Activated CD4-positive, CD25-positive, alpha-beta regulatory T cell (primary cell): ENCODE measurements at places on chromosomes 11 and 22.

DNA sequence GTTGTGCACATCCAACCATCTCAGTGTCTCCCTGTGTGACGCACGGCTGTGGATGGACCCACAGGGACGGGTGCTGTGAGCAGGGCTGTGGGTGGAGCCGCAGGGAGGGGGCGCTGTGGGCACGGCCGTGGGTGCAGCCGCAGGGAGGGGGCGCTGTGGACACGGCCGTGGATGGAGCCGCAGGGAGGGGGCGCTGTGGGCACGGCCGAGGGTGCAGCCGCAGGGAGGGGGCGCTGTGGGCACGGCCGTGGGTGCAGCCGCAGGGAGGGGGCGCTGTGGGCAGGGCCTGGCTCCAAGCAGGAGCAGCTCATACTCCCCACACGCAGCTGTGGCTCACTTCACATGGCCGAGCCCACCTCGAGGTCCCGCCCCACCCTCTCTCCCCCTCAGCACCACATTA lies 6.0 kb upstream of the MAPK11 start:
- DNase-seq, result peak; percentile 31

GRCh38 chr22:31230155-31230870 lies 18.2 kb downstream of the LIMK2 start:
- DNase-seq, result no peak

- no peak for DNase-seq
These were observed 26.0 kb downstream of the NEAT1 start for GRCh38 chr11:65448418-65449105.

GRCh38 chr11:33706546-33706945 lies 5.9 kb upstream of the C11orf91 start:
- no peak for DNase-seq

GRCh38 chr11:120121914-120122473 lies 15.9 kb downstream of the TRIM29 start:
- DNase-seq, result no peak

DNA sequence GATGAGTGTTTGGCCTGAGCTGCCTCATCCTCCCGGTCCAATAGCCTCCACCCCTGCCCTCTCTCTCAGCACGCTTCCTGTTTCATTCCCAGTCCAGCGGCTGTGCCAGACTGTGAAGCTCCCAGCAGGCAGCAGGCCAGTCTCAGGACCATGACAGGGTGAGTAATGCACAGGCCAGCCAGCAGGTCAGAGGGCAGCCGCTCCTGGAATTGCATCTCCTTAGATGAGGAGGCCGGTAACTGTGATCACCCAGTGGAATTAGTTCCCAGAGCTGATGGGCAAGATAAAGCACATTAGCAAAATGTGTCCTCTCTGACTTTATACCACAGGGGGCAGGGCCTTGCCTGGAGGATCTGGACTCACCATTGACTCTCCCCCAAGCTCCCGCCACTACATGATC lies 251.2 kb downstream of the ETS1 start:
- no peak for DNase-seq

GRCh38 chr11:113324250-113324649 lies 9.9 kb downstream of the TTC12 start:
- DNase-seq, result no peak

- DNase-seq, result no peak
These were observed 78.9 kb downstream of the FBLN1 start for GRCh38 chr22:45581549-45582080.

- no peak for DNase-seq
These were observed 23.9 kb upstream of the PDGFB start for GRCh38 chr22:39268645-39269044.

GRCh38 chr11:60863550-60864521 lies 3.5 kb upstream of the ZP1 start:
- DNase-seq, result no peak

DNA sequence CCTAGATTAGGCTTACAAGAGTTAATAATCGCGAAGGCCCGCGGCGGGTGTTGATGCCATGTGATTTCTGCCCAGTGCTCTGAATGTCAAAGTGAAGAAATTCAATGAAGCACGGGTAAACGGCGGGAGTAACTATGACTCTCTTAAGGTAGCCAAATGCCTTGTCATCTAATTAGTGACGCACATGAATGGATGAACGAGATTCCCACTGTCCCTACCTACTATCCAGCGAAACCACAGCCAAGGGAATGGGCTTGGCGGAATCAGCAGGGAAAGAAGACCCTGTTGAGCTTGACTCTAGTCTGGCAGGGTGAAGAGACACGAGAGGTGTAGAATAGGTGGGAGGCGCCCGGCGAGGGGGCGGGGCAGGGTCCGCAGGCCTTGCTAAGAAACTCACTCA lies 65.5 kb downstream of the AAMDC start:
- DNase-seq, result no peak

DNA sequence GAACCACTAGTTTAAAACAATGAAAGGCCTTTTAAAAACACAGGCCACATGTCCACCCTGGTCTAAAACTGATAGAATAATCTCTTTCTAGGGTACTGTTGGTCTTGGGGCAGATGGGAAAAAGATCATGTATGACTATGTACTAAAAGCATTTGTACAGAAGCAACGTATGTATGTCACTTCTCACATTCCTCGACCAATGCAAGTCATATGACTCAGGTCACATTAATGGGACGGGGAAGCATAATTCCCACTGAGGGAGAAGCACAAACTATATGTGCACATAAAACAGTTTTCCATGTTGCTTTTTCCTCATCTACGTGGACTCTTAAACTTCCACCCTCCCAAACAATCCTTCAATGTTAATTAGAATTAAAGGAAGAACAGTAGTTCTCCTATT lies 32.2 kb upstream of the GAB2 start:
- DNase-seq, result no peak

DNA sequence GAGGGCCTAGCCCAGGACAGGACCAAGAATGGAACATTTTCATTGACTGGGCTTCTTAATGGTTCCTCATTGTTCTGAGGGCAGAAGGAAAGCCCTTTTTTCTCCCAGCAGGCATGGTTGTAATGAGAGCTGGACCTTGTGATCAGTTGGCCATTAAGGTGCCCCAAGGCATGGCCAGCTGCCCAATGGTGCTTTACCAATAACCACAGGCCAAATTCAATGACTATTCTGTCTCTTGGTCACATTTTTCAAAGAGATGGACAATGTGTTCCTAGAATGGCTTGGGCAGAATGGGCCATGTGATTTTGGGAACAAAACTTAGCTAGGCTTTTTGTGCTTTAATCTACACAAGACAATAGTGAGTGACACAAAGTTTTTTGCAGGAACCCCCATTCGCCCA lies 7.3 kb downstream of the NAV2 start:
- no peak for DNase-seq
